ENCODE measurements at places on chromosomes 12 and 14.

- DNase-seq, result no peak
Observed at GRCh38 chr12:30939234-30939633, 12.7 kb downstream of the TSPAN11 start.

DNA sequence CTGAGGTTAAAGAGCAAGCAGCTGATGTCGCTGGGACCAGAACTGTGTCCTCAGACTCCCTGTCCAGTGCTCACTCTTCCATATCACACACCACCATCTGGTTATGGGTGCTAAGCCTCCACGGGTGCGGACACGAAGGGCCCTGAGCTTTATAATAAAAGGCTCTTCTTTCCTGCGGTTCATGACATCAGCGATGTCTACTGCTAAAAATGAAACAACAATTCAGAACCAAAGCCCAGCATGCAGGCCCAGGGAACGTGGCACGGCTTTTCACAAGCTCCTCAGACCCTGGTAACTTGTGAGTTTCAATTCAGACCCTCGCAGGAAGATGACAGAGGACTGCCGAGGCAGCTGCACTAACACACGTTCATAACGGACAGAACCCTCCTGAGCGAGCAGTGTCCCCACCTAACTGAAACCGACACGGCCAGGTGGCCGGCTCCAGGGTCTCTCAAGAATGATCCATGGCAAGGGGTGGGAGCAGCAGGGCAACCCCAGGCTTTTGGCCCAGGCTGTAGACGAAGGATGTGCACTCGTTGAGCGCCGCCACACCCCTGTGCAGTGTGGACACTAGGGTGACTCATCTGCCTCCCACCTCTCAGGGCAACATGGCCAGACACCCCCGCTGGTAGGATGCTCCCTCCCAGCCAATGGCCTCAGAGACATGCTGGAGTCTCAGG, 180.3 kb downstream of the CALM1 start:
- no peak for DNase-seq

- DNase-seq, result no peak
Observed at GRCh38 chr12:124663771-124664366, 96.5 kb upstream of the NCOR2 start.

DNA sequence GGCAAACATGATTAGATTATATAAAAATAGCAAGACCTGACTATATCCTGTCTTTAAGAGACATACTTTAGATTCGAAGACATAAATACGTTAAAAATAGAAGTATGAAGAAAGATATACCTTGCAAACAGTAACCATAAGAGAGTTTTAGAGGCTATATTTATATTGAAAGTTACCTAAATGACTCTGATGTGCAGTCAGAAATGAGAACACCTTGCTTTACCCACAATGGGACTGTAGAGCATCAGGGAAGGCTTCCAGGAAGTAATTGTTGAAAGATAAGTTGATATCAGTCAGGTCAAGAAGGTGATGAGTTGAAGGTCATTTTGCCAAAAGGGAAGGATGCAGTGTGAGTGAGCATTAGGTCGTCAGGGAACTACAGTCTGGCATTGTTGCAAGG, 110.2 kb downstream of the NEDD1 start:
- no peak for DNase-seq

DNA sequence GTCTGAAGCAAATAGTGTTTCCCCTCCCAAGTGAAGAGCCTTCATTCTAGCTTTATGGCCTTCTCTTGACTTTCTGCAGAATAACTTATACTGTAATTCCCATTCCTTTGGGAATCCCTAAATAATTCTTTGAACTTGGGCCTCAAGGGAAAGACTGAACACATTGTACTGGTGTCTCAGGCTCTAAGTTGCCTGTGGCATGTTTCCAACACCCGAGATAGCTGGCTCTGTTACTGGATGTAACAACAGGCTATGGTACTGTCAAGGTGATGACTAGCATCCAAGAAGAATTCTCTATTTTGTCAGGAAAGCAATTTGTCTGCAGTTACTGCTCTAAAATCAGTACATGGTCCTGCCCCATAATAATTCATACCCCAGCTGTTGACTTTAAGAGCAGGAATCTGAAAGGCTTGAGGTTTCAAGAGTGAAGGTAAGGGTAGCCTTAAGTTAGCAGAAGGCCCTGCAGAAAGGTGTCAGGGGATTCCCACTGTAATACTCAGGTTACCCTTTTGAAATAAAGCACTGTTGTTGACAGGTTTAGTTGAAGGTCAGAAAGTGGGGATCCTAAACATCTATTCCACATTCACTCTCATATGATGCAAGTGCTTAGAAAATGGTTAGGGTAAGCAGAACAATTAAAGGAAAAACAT, 5.2 kb downstream of the GPX2 start:
- no peak for DNase-seq

DNA sequence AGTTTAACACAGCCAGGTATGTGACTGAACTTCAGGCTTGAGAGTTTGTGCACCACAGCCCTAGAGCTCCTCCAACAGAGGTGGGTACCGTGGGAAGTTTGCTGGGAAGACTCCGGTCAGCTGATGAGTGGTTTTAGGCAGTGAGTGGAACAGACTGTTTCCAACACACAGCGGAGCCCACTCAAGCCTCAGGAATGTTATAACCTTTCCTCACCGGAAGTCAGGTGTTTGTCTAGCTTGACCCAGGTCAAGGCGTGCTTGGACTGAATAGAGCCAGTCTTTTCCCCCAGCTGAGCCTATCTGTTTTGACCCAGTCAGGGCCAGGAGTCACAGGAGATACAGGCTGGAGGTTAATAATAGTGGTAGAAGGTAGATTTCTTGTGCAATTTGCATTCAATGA, 138.4 kb upstream of the PARP11 start:
- no peak for DNase-seq

DNA sequence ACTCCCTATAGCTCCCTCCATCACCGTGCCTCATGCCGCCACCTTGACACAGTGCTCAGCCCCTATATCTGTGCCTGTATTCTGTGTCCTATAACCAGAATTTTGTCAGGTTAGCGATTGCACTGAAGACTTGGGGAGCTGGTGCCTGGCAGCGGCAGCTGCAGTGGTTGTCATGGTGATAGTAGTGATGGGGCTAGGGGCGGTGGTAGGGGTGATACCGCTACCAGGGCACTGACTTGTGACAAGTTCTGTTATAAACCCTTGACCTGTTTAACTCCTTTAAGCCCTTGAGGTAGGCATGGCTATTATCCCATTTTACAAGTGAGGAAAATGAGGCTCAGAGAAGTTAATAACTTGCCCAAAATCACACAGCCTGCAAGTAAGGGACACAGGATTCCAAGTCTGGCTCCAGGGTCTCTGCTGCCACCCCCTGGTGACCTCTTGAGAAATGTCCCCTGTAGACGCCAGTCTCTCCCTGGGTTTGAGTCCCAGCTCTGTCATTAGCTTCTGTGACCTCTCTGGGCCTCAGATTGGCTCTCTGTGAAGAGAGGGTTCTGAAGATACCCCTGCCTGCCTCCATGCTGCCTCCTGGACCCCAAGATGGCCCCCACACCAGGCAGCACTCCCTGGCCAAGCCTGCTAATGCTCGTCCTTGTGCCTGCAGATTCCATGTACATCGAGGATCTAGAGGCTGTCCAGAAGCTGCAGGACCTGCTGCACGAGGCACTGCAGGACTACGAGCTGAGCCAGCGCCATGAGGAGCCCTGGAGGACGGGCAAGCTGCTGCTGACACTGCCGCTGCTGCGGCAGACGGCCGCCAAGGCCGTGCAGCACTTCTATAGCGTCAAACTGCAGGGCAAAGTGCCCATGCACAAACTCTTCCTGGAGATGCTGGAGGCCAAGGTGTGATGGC, 121.9 kb downstream of the ESRRB start:
- no peak for DNase-seq

GRCh38 chr12:30880061-30880460, 46.5 kb upstream of the TSPAN11 start:
- no peak for DNase-seq

DNA sequence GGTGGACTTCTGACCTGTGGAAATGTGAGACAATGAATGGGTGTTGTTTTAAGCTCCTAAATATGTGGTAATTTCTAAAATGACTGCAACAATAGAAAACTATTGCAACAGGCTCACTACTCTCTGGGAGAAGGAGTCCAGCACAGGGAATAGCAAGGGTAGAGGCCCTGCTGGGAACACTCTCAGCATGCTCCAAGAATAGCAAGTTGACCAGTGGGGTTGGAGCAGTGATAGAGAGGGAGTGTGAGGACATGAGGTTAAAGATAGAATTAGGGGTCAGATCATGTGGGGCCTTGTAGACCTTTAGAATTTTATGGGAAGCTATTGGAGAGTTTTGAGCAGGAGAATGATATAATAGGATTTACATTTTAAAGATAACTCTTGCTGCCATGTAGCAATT, 346.7 kb upstream of the CCDC196 start:
- no peak for DNase-seq

DNA sequence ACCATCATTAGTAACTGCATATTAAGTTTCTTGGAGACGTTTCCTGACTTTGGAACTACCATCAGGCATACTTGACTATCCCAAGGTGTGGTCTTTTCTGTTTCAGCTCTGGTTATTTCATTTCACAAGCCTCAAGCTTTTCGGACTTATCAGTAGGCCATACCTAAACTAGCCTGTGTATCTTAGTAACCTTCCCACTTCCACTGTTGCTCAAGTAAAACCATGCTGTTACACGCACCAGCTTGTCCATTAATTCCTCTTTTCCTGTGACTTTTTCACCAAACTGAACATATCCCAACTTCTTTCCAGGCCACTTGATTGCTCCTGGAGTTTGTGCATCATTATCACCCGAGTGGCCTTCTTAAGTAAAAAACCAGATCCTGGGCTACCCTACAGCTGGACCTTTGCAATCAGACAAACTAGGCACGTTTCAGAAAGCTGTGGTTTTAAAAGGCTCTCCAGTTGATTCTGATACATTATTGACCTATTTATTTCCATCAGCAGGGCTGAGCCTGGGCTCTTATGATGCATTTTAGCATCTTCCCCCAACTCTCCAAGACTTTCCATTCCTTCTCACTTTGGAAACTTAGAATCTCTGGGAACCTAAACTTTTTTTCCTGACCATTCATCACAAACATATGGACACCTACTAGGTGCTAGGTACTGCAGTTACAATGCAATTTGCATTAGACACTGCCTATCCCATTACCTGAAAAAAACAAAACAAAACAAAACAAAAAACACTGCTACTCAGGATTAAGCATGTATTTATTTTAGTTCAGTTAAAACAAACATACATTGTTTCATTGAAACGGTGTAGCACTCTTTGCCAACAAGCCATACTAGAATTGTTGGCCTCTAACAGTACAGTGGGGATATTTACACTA, 14.9 kb downstream of the SLC38A2 start:
- DNase-seq, result peak; percentile 70

DNA sequence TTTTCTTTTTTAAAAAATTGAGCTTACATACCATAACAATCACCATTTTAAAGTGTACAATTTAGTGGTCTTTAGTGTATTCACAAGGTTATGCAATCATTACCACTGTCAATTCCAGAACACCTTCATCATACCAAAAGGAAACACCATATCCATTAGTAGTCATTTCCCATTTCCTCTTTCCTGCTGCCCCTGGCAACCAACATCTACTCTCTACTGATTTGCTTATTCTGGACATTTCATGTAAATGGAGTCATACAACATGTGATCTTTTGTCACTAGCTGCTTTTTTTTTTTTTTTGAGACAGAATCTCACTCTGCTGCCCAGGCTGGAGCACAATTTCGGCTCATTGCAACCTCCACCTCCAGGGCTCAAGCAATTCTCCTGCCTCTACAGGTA, 66.8 kb upstream of the CFL2 start:
- DNase-seq, result peak; percentile 95

GRCh38 chr14:71770431-71770830, 161.8 kb upstream of the RGS6 start:
- no peak for DNase-seq

- no peak for DNase-seq
Observed at GRCh38 chr12:74264692-74265091, 272.9 kb upstream of the ATXN7L3B start.

DNA sequence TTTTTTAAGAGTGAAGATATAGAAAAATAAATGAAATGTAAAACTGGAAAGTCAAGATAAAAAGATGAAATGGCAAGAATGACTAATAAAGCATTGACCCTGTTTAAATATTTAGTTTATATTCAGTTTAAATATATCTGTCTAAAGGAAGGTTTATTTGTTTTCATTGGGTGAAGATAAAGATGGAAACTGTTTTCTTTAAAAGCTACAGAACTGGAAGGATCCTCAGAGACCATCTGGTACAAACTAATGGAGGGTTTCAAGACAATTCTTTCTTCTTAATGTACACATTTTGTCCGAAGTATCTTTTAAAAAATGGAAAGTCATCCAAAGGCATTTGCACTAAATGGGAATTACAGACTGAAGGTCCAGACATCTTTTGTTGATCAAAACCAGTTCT, 142.6 kb downstream of the EPS8 start:
- DNase-seq, result no peak

DNA sequence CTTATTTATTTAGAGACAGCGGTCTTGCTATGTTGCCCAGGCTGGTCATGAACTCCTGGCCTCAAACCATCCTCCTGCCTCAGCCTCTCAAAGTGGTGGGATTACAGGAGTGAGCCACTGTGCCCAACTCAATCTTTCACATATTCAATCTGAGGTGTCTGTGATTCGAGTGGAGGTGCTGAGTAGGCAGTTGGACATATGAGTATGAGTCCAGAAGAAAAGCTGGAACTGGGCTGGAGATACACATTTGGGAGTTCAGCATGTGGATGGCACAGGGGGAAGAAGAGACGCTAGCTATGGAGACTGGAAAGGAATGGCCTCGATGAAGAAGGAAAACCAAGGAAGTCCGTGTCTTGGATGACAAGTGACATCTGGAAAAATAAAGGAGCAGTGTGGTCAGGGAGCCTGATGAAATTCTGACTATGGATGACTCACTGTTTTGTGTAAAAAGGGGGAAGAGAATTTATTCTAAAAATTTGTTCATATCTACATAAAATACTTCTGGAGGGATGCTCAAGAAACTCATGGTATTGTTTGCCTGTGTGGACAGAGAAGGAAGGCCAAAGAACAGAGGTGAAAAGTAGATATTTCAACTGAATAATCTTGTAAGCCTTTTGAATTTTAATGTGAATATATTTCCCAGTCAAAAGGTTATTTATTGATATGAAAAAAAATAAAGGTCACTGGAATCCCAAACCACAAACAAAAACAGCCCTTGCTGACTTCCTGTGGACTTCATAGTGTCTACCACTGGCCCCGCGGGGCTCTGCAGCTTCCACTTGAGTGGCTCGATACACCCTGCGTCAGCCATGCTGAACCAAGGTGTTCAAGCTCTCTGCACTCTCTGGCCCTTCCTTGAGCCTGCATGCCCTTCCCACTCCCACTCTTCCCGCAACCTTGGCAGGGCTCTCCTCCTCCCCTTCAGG, 8.9 kb upstream of the LTA4H start:
- DNase-seq, result peak; percentile 66

DNA sequence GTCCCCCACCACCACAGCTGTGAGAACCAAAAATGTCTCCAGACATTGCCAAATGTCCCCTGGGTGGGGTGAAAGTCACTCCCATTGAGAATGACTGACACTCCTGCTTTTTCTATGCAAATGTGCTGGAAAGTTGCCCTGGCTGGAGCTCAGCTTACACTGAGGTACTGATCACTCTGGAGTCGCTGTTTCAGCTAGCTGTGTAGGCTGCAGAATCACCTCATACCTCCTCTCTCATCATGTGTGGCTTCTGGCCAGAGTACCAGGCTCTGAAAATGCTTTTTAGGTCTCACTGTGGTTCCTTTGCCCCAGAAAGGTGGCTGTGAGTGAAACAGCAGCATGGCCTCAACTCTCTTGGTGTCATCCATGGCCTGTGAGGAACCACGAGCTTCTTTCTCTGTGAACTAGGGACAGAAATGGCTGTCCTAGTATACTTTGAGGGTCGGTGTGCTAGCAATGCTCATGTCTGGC, 414.4 kb downstream of the DPF3 start:
- DNase-seq, result no peak
